ENCODE measurements at places on chromosomes 5 and 9. TPM values are rescaled to one million over a fixed set of nuclear protein-coding genes. Genes with fewer than 3 reads are reported as not detected.

DNA sequence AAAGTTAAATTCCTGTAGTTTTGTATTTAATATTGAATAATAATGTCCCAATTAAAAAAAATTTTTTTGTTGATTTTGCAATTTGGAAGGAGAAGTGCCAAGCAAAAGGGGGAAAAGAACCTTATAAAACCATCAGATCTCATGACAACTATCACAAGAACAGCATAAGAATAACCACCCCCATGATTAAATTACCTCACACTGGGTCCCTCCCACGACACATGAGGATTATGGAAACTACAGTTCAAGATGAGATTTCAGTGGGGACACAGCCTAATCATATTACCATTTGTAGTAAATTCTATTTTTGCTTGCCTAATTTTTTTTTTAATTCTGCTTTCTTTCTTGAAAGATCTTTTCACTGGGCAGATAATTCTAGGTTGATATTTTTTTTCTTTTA lies 33.4 kb upstream of the FCHO2 start:
- DNase-seq = no peak

TSLP gene
- 1.6 TPM for total RNA-seq

- no peak for DNase-seq
These were observed 240.6 kb upstream of the MAP3K1 start for GRCh38 chr5:56574778-56575177.

GRCh38 chr5:55063220-55063863 lies 39.1 kb upstream of the GZMA start:
- DNase-seq = no peak

PRDM9 gene
- not detected for total RNA-seq

GRCh38 chr5:143400541-143401226 lies 2.8 kb downstream of the NR3C1 start:
- DNase-seq = no peak

GRCh38 chr5:63573380-63573779 lies 388.9 kb downstream of the HTR1A start:
- DNase-seq = no peak

- DNase-seq = no peak
These were observed 349.7 kb upstream of the RFX3 start for GRCh38 chr9:3875361-3876132.

DNA sequence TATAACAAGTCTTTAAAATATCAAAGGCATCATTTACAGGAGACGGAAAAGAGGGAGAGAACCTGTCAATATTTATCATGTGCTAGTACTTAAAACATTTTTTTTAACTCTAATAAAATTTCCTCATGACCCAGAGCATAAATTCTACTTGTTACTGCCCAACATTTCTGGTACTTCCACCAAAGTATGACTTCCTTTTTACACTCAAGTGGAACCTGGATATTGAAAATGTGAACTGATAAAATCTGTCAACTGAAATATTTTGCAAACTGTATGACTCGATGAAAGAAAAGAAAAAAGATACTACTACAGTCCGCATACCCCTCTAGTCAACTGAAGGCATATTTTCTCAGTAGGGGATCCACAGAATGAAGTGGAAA lies 37.1 kb downstream of the FAM13B start:
- no peak for DNase-seq

RELL2 gene
- 4.3 TPM for total RNA-seq

DNA sequence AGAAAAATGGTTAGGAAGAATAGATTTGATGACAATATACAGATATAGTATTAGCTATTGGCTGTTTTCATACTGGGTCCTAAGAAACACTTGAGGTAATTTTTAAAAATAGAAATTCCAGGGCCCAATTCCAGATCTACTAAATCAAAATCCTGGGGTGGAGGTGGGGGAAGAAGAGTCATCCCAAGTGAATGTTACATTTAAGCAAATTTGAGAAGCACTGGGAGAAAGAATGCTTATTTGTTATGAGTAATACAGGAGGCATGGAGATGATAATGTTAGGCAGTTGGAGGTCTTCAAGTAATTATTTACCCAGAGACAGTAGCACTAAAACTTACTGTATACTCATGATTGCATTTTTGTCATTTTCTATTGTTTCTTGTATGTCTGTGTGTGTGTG lies 93.0 kb upstream of the DAB2 start:
- DNase-seq = no peak

- DNase-seq = no peak
These were observed at the start of gene SLC6A19 for GRCh38 chr5:1201327-1202025. TSS of gene SLC6A19 (plus strand) at chr5:1201595. CDS start at chr5:1201651, 56 bp downstream.

DNA sequence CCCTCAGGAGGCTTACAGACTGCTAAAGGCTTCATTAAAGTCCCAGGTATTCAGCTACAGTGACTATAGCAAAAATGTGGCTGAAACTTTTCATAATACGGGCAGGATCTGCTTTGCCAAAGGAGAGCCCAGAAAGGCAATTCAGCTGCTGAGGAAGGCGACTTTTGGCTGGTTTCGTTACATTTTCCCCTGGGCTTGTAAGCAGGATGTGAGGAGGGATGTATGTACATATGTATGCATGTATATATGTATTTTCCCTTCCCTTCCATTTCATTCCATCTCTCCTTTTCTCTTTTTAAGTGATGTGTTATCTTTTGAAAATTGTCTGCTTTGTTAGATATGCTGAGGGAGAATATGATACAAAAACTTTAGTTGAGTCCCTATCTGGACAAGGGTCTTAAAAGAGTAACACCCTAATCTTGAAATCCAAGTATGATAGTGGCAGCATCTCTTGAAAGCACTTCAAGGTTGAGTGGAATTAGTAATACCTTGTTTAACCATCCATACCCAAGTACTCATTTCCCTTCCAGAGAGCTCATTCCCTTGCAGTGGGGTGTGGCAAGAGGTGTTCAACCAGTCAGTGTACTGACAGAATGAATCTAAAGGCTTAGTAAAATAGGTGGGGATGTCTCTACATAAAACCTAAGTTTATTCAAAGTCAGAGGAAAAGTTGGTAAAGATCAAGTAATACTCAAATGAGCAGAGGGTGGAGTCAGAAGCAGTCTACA lies 28.7 kb downstream of the RAD1 start:
- no peak for DNase-seq

Measured in breast epithelium (tissue), 4 donors.